ENCODE measurements at places on chromosomes 1 and 21. TPM values are rescaled to one million over a fixed set of nuclear protein-coding genes. Genes with fewer than 3 reads are reported as not detected.

DNA sequence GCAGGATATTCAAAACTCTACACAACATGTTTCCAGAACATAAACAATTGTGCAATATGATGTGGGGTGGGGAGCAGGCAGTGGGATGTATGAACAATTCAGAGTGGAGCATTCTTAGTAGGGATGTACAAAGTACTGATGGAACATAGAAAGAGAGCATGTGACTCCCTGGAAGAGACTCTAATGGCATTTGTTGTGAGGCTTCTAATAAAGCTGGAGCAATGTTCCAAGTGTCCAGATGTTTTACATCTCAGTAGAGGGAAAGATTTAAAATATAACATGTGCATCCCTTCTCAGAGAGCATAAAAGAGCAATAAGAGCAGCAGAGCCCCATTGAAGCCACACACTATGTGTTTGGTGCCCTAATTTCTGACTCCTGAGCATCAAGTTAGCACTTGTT, 116.5 kb downstream of the BRINP2 start:
- H3K4me3 ChIP-seq, result no peak overlapping the region
- H3K36me3 ChIP-seq, result no peaks in the 10 kb centered on the region
- no peaks in the 10 kb centered on the region for H3K27me3 ChIP-seq
- H3K4me1 ChIP-seq, result no peaks in the 10 kb centered on the region

DNA sequence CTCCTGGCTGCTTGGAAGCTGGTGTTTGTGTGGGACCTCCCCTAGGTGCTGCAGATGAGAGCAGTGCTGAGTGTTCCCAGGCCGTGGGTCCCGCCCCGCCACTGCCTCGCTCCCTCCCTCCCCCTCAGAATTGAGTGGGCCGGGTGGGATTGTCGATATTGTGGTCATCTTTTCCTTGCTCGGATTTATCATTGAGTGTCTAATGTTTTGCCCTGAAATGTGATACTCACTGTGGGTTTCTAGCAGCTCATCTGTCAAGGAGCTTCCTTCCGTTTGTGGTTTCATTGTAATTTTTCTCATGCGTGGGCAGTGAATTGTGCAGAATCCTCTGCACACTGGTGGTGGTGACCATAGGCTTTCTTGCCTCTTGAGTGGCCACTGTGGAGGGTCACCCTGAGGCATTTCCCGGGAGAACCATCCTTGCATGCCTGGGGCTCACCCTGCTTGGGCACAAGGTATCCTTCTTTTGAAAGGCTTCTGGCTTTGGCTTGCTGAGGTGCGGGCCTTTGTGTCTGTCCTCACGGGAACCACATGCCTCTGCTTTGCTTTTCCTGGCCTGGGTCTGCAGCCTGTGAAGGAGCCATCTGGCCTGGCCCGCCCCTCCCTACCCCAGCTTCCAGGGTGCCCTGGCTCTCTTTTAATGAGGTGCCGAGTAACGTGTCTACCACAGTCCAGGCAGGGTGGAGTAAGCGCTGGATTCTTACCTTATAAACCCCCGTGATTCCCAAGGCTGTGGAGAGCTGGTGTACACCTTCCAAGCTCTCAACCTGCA, 25.6 kb downstream of the SLX9 start:
- peak overlapping the region; percentile 73 for H3K27ac ChIP-seq
- DNase-seq, result peak; percentile 94
- H3K36me3 ChIP-seq, result peaks cover 27% of the 10 kb centered on the region
- H3K27me3 ChIP-seq, result no peaks in the 10 kb centered on the region
- peaks cover 45% of the 10 kb centered on the region for H3K4me1 ChIP-seq

The IFNLR1 gene
- total RNA-seq, result under 0.01 TPM

- H3K36me3 ChIP-seq, result peaks cover 7% of the 10 kb centered on the region
- no peak for DNase-seq
- H3K4me3 ChIP-seq, result no peak overlapping the region
- H3K4me1 ChIP-seq, result peaks cover 17% of the 10 kb centered on the region
- no peak overlapping the region for H3K27ac ChIP-seq
These were observed 94.4 kb upstream of the KRTAP19-8 start for GRCh38 chr21:31132574-31133242.

- H3K36me3 ChIP-seq, result no peaks in the 10 kb centered on the region
- peaks cover 26% of the 10 kb centered on the region for H3K27me3 ChIP-seq
- peak; percentile 85 for DNase-seq
These were observed 136.3 kb downstream of the ACTL8 start for GRCh38 chr1:17891205-17892110.
